ENCODE measurements at places on chromosomes 2 and 18.

DNA sequence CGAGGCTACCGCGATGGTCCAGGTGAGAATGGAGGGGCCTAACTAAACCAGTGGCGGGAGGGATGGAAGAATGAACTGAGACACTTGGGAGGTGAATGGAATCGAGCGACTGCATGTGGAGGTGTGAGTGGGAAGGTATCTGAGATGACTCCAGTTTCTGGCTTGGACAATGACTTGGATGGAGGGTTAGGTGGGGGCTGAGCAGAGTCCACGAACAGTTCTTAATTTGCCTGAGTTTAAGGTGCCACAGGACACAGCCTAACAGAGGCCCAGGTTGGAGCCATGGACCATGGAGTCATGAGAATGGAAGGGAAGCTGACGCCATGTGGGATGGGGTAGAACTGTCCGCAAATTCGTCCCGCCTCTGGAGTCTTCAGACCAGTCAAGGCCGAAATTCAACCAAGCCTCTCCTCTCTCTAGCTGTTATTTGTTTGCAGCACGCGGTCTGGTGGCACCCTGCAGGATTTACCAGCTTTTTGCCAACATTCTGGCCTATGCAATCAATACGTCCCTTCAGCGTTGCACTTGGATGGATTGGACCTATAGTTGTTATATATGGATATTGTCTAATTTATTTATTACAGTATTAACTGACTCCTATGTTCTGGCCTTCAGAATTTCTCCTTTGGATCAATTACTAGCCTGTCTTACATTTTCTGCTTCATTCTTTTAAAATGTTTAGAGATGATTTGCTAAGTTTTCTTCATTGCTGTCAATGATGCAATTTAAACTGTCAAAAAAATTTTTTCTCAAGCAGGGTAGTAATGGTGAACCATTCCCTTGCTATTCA is 940 bp upstream of the BOLA3 start:
- DNase-seq = no peak

- DNase-seq = no peak
Measured at GRCh38 chr18:23228102-23229061, 93.1 kb downstream of the CABLES1 start.

GRCh38 chr18:56770873-56771272 is 119.7 kb downstream of the WDR7 start:
- DNase-seq = no peak

DNA sequence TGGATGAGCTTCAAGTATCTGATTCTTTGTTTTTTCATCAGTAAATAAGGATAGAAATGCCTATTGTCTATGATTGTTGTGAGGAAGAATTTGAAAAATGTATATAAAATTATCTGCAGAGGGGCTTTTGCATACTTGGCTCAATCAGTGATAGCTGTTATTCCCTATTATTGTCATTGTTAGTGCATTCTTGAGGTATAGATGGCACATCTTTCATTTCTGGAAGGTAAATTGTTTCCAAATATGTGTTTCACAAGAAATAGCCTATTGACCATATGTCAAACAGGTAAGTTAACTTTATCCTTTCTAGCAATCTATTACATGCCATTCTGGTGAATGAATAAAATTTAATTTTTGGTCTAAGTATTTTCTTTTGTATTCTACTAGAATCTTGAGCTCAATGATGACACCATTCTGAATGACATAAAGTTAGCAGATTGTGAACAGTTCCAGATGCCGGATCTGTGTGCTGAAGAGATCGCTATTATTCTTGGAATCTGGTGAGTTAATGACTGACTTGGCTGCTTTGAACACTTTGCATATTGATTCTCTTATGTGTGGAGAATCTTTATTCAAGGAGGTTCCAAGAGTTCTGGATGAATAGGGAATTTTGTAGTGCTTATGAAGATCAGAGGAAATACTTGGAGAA is 44.2 kb downstream of the TTC27 start:
- no peak for DNase-seq

GRCh38 chr2:143181494-143181893 is 52.3 kb downstream of the ARHGAP15 start:
- DNase-seq = no peak

DNA sequence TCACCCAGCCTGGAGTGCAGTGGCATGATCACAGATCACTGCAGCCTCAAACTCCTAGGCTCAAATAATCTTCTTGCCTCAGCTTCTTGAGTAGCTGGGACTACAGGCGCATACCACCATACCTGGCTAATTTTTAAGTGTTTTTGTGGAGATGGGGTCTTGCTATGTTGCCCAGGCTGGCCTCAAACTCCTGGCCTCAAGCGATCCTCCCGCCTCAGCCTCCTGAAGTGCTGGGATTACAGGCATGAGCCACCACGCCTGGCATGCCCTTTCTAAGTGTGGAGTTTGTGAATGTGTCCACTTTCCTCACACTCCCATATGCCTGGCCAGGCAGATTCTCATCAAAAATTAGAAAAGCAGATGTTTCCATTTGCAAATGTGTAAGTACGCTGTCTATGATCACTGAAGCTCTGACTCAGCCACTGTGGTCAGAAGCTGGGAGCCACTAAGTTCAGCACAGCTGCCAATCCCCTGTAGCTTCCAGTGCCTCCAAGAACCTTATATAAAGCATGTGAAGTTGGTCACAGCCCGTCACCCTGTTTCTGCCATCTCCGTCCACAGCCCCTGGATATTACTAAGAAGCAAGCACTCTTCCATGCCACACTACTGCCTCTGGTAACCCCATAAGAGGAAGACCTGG is 155.4 kb downstream of the FAM210A start:
- DNase-seq = no peak

- DNase-seq = no peak
Measured at GRCh38 chr2:181742922-181743722, 62.8 kb upstream of the NEUROD1 start.

- no peak for DNase-seq
Measured at GRCh38 chr2:56230156-56230555, 46.4 kb downstream of the CCDC85A start.

- no peak for DNase-seq
Measured at GRCh38 chr2:240983361-240983995, 14.9 kb upstream of the SNED1 start.

GRCh38 chr2:69335311-69335710 is 51.7 kb downstream of the GFPT1 start:
- no peak for DNase-seq

GRCh38 chr2:210997373-210997772 is 441.0 kb downstream of the CPS1 start:
- DNase-seq = no peak

- no peak for DNase-seq
Measured at GRCh38 chr2:15727396-15728244, 136.0 kb downstream of the DDX1 start.

- DNase-seq = no peak
Measured at GRCh38 chr18:44586782-44587524, 93.7 kb upstream of the SETBP1 start.

DNA sequence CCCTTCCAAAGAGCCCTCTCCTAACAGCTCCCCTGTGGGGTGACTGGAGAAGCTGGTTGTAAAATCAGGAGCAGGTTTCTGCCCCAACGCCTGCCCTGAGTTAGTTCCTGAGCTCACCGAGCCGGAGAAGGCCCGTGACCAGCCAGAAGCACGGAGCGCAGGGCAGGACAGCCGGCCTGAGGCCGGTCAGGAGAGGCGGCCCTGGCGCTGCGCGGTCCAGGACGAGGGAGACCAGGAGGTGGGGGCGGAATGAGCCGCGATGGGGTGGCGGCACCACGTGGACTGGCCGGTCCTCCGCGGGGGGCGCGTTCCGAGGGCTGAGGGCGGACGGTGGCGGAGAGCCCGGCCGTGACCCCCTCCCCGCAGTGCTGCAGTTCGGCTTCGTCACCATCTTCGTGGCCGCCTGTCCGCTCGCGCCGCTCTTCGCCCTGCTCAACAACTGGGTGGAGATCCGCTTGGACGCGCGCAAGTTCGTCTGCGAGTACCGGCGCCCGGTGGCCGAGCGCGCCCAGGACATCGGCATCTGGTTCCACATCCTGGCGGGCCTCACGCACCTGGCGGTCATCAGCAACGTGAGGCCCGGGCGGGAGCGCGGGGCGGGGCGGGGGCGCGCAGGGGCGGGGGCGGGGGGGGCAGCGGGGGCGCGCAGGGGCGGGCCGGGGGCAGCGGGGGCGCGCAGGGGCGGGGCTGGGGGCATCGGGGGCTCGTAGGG is 29.0 kb downstream of the ANO7 start:
- peak; percentile 16 for DNase-seq

DNA sequence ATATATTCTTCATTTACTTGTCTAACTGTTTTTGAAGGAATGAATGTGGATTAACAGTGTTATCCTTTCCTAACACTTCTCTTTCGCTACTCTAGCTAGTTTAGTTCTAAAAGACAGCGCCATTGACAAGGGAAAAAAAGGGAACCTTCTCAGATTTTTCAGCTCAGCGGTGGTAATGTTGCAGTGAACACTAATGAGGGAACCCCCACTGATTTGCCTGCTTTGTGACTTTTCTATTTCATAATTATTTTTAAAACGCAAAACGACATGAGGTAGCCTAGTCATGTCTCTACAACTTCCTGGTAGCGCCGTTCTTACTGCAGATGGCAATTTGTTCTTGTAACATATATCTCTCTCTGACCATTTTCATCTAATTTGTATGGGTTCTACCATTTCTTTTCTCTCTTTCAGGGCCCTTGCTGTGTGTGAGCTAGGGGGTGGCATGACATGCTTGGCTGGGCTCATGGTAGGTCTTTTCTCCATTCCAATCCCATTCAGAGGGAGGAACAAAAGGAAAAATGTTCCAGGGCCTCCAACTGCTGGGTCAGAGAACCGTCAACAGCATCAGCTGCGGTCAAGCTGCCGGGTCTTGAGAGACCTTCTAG is 235.5 kb upstream of the SIX3 start:
- no peak for DNase-seq

- no peak for DNase-seq
Measured at GRCh38 chr2:49042488-49042887, 111.8 kb downstream of the FSHR start.

DNA sequence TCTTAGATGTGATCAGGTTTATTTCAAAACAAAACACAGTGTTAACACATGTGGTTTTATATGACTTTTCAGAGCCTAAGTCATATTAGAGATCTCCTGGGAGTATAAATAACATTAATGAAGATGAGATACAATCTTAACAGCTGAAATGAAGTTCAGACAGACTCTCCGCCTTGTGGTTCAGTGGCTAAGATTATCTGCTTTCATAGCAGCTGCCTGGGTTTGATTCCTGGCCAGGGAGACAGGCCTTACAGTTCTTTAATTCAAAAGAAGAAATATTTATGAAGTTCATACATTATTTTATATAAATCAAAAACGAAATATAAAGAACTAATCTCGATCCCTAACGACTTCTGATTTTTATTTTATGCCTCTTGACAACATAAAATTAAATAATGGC is 35.2 kb upstream of the TTC32 start:
- no peak for DNase-seq

GRCh38 chr2:102252236-102252635 is 59.1 kb upstream of the IL1RL1 start:
- no peak for DNase-seq

- DNase-seq = no peak
Measured at GRCh38 chr2:237763812-237764211, 34.8 kb upstream of the RBM44 start.

GRCh38 chr2:55879976-55880375 is 43.6 kb downstream of the EFEMP1 start:
- no peak for DNase-seq

GRCh38 chr2:58055033-58055786 is 8.6 kb downstream of the VRK2 start:
- no peak for DNase-seq

- no peak for DNase-seq
Measured at GRCh38 chr2:112814278-112814677, 22.3 kb downstream of the IL1B start.

- no peak for DNase-seq
Measured at GRCh38 chr18:79772865-79773696, 24.7 kb upstream of the KCNG2 start.

GRCh38 chr2:163736433-163737189 is 803 bp upstream of the FIGN start:
- DNase-seq = no peak

GRCh38 chr2:229173825-229174359 is 97.2 kb downstream of the PID1 start:
- no peak for DNase-seq

DNA sequence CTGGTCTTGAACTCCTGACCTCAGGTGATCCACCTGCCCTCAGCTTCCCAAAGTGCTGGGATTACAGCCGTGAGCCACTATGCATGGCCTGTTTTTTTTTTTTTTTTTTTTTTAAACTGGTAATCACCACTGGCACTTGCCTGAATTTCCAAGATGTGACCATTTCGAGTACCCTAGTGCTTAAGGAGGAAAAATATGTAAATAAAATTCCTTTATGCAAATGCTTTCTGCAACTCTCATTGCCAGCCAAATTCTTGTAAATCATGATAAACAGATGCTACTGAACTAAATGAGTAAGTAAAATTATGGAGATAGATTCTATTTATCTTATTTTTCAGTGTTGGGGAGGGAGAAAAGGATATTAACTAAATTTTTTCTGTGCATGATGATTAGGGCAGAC is 18.6 kb downstream of the CDCA7 start:
- no peak for DNase-seq

GRCh38 chr2:101717071-101717845 is 19.8 kb downstream of the MAP4K4 start:
- peak; percentile 44 for DNase-seq

DNA sequence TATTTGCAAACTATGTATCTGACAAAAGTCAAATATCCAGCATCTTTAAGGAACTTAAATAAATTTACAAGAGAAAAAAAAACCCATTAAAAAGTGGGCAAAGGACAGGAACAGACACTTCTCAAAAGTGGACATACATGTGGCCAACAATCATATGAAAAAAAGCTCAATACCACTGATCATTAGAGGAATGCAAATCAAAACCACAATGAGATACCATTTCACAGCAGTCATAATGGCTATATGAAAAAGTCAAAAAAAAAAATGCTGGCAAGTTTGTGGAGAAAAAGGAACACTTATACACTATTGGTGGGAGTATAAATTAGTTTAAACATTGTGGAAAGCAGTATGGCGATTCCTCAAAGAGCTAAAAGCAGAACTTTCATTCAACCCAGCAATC is 130.3 kb upstream of the LHCGR start:
- DNase-seq = no peak

GRCh38 chr2:78861546-78861945 is 164.0 kb upstream of the REG3G start:
- no peak for DNase-seq

DNA sequence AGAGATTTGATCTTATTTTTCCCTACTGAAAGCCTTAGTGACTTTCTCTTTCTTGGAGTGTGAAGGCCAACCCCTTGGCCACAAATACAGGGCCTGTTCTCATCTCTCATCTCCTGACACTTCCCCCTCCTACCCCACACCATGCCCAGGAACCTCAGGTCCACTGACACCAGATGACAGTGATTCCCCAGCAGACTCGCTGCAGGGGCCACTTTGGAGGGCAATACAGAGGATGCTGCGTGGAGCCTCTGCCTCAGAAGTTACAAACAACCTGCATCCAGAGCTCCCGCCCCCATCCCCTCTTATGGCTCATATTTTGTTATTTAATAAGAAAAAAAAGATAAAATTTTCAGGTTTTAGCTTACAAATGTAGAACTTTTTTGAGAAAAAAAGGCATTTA is 70.1 kb upstream of the LGALSL start:
- no peak for DNase-seq

All from effector memory CD4-positive, alpha-beta T cell (primary cell).